ENCODE measurements at places on chromosomes 2 and 18. TPM values are rescaled to one million over a fixed set of nuclear protein-coding genes. Genes with fewer than 3 reads are reported as not detected.

GRCh38 chr2:168699844-168700417 is 102.5 kb upstream of the NOSTRIN start:
- DNase-seq: peak; percentile 94

GRCh38 chr2:96763511-96764252 is 3.0 kb downstream of the CNNM4 start:
- no peak for DNase-seq

DNA sequence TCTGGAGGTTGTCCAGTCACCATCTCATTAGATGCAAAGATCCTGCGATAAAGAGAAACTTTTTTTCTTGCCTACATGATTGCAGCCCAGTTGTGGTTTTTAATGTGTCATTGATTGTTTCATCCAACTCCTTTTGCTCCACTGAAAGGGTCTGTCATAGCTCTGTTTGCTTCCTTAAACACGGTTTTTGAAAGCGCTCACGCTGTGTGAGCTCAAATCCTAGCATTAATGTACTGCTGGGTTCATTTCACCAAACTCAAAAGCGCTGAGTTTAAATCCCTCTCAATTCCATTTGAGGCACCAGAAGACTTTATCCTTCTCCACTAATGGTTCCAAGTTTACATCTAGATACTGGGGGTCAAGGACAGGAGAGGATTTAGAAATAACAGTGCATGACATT is 53.6 kb downstream of the CDK15 start:
- DNase-seq: no peak

DNA sequence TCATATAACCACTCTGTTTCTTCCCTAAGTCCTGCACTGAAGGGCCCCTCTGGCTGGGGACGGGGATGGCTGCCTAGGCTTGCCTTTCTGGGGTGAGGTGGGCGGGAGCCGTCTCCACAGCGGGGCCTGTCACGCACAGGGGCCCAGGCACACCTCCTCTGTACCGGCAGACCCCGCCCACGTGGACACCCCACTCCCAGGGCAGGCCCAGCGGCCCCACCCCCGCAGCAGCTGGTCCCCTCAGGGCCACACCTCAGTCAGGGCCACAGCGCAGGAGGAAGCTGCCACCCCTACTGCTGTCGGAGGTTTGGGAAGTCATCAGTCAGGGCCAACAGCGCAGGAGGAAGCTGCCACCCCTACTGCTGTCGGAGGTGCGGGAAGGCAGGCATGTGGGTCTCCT is 257.6 kb upstream of the RAB6C start:
- DNase-seq: no peak

DNA sequence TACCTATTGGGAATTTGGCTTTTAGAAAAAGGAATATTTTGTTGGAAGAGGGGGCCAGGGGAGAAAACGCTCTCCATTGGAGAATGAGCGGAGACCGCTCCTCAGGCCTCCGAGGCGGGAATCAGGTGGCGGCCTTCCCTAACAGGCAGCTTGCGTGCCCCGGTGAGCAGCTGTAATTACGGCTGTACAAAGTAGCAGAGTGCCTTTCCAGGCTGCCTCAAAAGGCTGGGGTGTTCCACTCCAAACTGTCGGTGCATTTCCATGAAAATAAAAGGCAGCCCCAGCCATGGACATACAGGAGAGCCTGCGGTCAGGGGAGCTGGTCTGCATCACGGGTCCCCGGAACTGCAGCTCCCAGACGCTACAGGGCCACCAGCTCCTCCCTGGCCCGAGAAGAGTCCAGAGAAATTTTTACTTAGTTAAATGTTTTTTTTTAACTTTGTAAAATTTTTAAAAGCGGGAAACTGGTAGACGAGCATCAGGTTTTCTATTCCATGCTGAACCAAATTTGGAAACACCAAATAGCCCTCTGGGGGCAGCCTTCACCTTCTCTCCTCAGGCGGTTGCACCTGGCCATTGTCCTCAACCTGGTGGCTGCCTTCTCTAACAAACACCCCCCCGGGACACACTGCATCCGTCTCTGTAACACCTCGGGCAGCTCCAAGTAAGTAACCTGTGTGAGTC is 209.3 kb upstream of the SALL3 start:
- DNase-seq: no peak

GRCh38 chr18:6411382-6411781 is 3.3 kb downstream of the L3MBTL4 start:
- DNase-seq: no peak

GRCh38 chr2:197647961-197648690 is 27.3 kb downstream of the RFTN2 start:
- no peak for DNase-seq

DNA sequence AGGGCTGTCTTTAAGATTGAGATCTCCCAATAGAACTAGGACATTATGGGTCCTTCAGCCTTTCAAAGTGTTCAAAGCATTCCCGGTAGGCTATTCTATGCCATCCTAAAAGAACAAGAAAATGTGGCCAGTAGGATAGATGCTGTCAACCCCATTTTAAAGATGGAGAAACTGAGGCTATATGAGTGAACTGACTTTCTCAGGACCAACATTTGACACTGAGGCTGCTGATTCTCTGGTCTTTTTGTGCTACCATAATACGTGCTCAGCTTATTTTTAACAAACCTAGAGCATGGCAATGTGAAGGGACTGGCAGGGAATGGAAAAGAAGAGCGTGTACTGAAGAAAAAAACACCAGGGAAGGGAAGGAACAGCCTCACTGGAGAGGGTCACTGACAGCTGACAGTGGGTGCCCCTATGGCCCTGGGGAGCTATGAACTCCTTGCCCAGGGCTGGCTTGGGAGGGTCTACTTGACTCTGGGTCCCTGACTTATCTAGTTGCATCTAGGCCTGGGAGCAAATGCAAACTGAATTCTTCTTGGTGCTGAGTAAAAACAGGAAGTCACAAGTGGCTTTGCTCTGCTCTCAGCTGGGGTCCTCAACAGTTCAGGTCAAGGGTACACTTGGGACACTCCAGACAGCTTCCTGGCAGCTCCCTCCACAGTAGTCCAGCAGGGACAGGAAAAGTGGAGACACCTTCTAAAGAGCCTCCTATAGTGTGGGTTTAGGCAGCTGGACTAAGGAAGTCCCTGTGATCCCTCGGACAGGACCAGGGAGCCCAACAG is 2.3 kb downstream of the CYRIA start:
- DNase-seq: peak; percentile 79

- no peak for DNase-seq
Measured at GRCh38 chr18:12306752-12307700, 1.0 kb upstream of the TUBB6 start.

Gene CCDC74B
- total RNA-seq: 4.9 TPM

Gene SMAD4
- total RNA-seq: 142 TPM

Gene ANKRD36B
- 12.8 TPM for total RNA-seq

Gene UGT1A4
- total RNA-seq: not detected

Gene SERPINB4
- not detected for total RNA-seq

Gene ECEL1
- total RNA-seq: 1.6 TPM
